ENCODE measurements at places on chromosomes 4 and X.

GRCh38 chrX:129791961-129792570 lies 12.3 kb downstream of the SASH3 start:
- no peak for DNase-seq

DNA sequence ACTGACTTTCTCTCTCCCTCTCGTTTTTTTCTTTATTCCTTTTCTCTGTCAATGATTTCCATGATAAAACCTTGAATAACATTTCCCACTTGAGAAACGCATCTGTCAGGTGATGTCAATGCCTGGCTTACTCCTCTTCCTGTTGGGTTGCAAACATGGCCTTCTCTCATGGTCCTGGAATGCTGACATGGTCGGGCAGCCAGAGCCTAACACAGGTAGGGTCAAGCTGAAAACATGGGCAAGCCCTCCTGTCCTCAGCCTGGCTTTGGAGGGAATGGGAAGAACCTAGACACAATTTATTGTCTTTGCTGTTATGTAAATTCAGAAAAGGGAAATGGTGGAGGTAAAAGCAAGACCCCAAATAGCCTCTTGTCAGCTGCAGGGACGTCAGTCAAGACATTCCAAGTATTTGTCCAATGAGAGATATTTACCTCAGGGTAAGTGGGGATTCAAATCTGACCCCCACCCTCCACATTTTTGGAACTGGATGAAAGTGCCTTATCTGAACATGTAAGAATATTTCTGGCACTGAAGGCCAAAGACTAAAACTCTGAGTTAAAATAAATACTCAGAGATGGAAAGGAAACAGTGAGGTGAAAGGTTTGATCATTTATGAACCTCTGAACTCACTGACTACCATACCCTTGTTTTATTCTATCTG lies 473.8 kb downstream of the SPRY1 start:
- DNase-seq: no peak

DNA sequence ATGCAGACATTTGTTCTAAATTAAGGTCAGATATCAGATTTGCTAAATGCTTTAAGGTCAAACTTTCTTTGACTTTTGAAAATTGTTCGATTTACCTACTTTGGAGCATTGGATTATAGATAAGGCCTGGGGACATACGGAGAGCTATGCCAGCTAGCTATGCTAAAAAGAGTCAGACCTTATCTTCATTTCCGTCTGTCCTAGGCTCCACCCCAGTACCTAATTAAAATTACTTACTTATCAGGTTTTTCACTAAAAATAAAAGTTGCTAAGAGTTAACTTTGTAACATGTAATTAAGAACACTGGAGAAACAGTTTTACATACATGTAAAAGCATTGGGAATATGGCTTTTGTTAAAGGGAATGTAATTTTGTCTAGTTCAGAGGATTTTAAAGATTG lies 7.1 kb upstream of the TMEM35A start:
- no peak for DNase-seq

- DNase-seq: no peak
These were observed 61.1 kb upstream of the ARSJ start for GRCh38 chr4:114040319-114041116.

DNA sequence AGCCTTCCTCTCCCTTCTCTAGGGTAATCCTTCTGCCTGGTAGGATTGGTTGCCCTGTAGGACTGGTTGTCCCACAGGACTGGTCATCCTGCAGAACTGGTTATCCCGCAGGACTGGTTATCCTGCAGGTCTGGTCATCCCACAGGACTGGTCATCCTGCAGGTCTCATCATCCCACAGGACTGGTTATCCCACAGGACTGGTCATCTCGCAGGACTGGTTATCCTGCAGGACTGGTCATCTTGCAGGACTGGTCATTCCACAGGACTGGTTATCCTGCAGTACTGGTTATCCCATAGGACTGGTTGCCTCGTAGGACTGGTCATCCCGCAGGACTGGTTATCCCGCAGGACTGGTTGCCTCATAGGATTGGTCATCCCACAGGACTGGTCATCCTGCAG lies 48.1 kb upstream of the STOX2 start:
- no peak for DNase-seq

DNA sequence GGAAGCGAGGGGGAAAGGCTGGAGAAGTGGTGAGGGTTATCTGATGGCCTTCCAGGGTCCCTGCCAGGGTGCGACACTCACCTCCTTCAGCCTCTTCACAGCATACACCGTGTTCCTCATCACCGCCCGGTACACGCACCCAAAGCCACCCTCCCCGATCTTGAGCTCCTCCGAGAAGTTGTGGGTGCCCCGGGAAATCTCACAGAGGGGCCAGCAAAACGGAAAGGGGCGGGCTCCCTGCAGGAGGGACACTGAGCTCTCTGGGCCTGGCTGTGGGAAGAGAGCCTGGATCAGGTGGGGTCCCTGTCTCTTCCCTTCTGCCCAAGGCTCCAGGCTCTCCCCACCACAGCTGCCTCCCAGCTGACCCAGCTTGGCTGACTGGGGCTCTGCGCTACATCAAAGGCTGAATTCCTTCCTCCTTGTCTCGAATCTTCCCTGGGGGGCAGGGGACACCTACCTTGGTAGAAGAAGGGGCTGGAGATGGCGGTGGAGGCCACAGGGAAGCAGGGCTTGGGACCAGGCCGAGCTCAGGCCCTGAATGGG lies 1.1 kb downstream of the IRAK1 start:
- DNase-seq: no peak

- no peak for DNase-seq
These were observed 79.3 kb downstream of the REPS2 start for GRCh38 chrX:17025621-17026302.

DNA sequence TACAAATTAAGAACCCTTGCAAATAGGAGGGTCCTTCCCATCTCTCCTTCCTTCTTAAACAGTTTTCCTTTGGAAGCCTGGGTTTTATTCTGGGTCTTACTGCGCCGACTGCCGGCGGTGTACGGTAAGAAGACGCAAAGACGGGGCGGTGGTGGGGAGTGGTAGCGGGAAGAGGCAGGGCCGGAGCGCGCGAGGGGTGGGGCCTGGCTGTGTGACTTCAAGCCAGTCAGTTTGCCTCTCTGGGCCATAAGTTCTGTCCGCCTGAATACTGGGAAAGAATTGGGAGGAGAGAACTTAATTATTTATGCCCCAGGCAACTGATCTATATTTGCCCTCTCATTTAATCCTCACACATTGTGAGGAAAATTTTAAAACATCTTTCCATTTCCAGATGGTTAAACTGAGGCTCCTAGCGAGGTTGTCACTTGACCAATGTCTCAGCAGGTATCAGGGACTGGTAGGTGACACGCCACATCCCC lies 726 bp upstream of the KANTR start:
- peak; percentile 68 for DNase-seq

- no peak for DNase-seq
These were observed 11.3 kb upstream of the BTC start for GRCh38 chr4:74805601-74806000.

GRCh38 chr4:83490876-83491450 lies 6.1 kb upstream of the ABRAXAS1 start:
- no peak for DNase-seq

- DNase-seq: no peak
These were observed 233.4 kb upstream of the STK26 start for GRCh38 chrX:131789664-131790063.

DNA sequence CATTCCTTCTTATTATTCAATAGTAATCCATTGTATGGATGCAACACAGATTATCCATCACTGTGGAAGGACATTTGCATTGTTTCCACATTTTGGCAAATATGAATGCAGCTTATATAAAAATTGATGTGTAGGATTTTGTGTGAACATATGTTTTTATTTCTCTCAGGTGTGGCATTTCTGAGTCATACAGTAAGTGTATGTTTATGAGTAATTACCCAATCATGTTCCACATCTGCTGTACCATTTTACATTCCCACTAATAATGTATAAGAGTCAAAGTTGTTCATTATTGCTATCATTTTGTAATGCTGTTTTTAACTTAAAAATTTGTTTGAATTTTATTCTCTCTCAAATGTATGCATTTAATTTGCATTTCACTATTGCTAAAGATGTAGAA lies 25.5 kb downstream of the MAGEA4 start:
- DNase-seq: no peak

DNA sequence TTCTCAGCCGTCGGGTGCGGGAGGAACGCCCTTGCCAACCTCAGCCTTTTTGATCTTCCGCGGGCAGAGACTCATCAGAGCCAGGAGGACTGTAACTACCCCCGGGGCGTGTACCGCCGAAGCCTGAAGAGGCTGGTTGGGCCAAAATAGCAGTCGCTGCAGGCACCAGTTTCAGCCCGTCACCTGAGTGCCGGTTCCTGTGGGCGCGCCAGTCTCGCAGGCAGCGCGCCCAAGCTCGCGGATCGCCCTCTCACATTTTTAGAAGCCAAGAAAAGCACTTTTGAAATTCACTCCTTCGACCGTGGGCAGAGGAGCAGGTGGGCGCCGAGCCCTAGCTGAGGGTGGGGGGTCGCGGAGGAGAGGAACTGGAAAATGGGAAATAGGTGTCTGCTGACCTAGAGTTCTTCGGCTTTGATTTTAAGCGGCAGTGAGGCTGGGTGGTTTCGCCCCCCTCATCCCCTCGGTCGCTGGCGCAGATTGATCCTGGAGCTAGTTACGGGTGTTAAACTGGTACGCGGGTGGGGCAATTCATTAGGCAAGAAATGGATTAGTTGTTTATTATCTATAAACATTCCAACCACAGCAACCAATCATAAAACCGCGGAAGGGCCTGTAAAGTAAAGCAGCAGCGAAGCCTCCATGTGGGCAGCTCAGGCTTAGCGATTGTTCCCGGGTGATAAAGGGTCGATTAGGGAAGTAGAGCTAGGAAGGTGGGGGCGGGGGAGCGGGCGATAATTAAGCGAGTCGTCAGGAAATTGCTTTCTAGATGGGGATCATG lies 69.2 kb downstream of the FBXO8 start:
- no peak for DNase-seq

DNA sequence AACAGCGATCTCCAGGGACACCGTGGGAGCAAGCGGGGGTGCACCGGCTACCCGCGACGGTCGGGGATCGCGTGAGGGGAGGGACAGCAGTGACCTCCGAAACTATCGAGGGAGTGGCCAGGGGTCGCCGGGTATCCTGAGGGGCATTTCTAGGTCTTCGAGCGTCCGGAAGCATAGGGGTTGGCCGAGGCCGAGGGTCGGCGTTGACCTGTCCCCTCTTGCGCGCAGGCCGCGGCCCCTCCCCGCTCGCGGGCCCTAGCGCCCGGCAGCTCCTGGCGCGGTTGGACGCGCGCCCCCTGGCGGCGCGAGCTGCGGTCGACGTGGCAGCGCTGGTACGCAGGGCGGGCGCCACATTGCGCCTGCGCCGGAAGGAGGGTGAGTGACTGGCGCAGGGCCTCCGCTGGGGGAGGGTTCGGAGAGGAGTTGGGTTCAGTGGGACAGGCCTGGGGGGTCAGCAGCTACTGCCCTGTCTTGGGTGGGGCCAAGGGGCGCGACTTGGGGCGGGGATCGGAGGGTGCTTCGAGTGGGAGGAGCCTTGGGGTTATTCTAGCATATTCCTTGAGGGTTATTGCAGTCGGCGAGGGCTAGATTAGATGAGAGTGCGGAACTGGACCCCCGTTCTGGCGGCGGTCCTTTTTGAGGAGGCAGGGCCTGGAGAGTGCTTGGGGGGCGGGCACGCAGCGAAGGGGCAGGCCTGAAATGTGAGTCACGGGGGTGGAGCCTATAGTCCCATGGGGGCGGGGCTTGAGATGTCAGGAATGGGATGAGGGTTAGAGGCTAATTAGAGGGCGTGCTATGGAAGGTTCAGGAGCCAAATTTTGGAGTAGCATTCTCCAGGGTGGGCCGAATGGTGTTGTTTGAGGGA lies 1.2 kb downstream of the MAGIX start:
- peak; percentile 75 for DNase-seq

DNA sequence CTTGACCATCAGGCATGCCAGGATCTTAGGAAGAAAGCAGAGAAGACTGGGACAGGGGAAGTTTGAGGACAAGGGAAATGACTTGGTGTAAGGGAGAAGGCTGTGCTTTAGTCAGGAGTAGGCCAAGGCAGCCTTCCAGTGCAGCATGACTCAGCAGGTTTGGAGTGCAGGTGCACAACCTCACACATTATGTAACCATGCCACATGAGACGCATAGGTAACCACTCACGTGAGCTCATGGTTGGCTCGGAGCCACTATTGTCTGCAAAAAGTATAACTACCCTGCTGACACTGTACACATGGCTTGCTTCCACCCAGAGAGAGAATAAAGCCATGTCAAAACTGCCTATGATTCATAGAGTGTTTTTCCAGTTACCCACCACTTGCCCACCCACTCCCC lies 715.9 kb downstream of the SMARCA1 start:
- DNase-seq: no peak

GRCh38 chr4:183757060-183757459 lies 98.0 kb downstream of the TRAPPC11 start:
- no peak for DNase-seq

DNA sequence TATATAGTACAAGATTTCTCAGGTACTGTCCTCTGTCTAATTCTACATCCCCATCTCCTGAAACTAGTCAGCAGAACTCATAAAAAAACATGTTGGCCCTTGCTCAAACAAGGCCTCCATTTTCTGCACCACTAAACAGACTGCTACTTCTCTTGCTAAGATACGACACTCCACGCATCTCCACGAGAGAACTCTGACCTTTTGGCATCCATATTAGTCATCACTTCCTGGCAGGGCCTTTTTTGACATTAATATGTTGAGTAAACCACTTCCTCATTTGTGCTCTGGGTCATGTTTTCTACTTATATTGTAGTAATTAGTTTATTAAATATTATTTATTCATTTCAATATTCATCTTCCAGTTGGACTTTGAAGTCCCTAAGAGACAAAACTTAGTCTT lies 65.6 kb downstream of the DCAF8L1 start:
- no peak for DNase-seq

DNA sequence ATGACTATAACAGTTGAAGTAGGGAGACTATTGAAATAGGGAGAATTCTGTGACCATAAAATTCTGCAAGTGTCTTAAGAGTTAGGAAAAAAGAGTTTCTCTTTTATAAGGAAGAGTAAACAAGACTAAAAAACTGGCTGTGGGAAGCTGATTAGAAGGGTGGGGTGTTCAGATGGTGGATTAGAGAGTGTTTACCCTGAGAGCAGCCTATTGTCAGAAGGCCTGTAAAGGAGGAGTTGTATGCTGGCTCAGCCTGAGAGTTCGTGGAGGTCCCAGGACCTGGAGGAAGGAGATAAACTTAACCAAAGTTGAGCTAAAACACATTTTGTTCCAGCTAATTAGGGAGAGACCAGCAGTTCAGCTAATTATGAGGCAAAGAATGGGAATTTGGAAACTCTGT lies 629.7 kb downstream of the PCDH7 start:
- DNase-seq: no peak

- DNase-seq: no peak
These were observed 27.6 kb upstream of the GTPBP6 start for GRCh38 chrX:346034-346813.

GRCh38 chr4:102807345-102807744 lies 20.0 kb downstream of the UBE2D3 start:
- no peak for DNase-seq

DNA sequence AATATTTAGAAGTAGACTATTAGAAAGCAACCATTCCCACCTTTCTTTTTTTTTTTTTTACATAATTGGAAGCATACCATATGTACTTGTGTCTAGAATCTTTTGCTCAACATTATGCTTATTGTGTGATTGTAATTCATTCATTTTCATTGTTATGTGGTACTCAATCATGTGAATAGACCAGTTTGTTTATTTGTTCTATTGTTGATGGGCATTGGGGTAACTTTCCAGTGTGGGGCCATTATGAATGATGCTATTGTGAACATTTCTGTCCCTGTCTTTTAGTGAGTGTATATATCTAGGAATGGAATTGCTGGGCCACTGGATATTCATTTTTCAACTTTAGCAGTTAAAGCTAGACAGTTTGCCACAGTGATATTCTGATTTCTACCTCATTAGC lies 62.5 kb upstream of the MCUB start:
- DNase-seq: no peak

GRCh38 chrX:101370888-101371504 lies 15.0 kb downstream of the BTK start:
- no peak for DNase-seq

GRCh38 chr4:85776579-85776978 lies 301.6 kb downstream of the ARHGAP24 start:
- DNase-seq: no peak

Measured in activated effector memory CD4-positive, alpha-beta T cell treated with Interleukin-2 at 50 U/mL for 16 hours (primary cell).